ENCODE measurements at places on chromosomes 5 and 9. TPM values are rescaled to one million over a fixed set of nuclear protein-coding genes. Genes with fewer than 3 reads are reported as not detected.

DNA sequence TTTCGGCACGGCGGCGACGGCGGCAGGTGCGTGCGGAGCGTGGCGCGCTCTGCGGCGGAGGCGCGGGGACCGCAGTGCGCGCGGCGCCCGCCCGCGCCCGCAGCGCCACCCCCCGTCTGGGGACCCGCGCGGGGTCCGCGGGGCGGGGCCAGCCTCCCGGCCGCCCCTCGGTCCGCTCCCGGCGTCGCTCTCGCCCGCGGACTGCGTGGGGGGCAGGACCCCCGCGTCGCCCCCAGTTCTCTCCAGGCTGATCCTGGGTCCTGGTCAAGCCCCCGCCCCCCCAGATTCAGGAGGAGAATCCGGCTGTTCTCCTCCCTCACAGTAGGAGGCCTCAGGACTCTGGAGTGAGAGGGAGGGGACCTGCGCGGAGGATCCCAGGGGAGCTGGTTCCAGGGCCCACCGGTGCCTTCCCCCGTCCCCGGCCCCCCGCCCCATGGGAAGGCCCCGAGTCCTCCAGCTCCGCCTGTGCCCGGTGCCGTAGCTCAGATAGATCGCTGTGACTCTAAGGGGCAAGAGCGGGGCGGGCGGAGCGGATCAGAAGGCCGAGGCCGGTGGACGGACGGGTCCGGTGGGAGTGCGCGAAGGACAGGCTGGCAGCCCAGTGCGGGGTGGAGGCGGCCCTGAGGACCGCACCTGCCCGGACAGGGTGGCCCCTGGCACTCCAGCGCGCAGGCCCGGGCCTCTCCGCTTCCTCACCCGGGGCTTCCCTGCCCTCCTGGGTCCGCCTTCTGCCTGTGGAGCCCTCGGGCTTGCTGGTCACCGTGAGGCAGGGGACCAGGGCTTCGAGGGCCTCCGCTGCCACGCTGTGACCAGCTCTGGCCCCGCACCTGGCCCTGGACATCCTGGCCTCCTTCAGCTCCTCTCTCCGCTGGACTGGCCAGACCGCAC is at the start of gene RNF208:
Gene RNF208 (minus strand): TSS at position 51 of the 888 bp plus-strand sequence. CDS start 1,028 bp downstream, outside the sequence.
- no peak for DNase-seq

- no peak for DNase-seq
Observed at GRCh38 chr5:111950660-111951059, 193.7 kb upstream of the NREP start.

- DNase-seq = no peak
Observed at GRCh38 chr9:111529787-111530186, 4.8 kb downstream of the ZNF483 start.

GRCh38 chr5:115557667-115558387 is 13.3 kb upstream of the FEM1C start:
- no peak for DNase-seq

DNA sequence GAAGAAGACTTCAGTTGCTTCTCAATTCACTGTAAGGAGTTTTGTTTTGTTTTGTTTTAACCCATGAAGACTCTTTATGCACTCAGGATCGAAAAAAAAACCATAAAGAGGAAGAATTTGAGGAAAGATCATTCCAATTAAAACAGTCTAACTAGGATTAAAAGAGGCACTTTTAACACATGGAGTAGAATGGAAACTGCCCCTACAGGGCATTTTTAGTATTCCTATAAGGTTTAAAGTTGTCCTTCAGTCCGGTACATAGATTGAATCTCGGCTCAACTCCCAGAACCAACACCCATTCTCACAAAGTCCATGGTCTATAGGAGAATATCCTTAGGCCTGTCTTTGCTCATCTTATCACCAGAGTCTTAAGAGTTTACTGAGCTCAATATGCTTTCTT is 469.6 kb downstream of the DTWD2 start:
- DNase-seq = no peak

GRCh38 chr9:87661241-87661640 is 64.7 kb upstream of the CTSL start:
- DNase-seq = no peak

PPP3R2 gene
- total RNA-seq = not detected

Measured in uterus (tissue), 4 donors.